ENCODE measurements at places on chromosomes 5 and 9.

- DNase-seq = no peak
These were observed 9.3 kb downstream of the PTGER4 start for GRCh38 chr5:40688996-40689395.

GRCh38 chr9:129677456-129677855 is 12.0 kb downstream of the PRRX2 start:
- DNase-seq = no peak

- DNase-seq = no peak
These were observed 275.7 kb upstream of the KIF2A start for GRCh38 chr5:62030326-62030725.

GRCh38 chr9:77916410-77916819 is 115.2 kb downstream of the GNAQ start:
- no peak for DNase-seq

DNA sequence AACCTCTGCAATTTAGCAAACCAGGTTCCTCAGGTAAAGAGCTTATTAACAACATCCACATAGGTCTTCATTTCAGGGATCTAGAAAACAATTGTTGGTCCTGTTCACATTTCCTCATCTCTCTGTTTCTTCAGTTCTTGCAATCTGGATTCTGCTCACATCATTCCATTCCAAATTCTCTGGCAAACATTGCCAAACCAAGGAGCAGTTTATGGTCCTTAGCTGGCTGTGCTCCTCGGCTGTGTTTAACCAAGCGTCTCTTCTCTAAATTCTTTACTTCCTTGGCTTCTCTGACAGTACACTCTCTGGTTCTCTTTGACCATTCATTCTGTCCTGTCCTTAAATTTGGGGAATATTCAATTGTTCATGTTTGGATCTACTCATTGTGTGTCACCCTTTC is 65.8 kb upstream of the RANBP3L start:
- DNase-seq = no peak

DNA sequence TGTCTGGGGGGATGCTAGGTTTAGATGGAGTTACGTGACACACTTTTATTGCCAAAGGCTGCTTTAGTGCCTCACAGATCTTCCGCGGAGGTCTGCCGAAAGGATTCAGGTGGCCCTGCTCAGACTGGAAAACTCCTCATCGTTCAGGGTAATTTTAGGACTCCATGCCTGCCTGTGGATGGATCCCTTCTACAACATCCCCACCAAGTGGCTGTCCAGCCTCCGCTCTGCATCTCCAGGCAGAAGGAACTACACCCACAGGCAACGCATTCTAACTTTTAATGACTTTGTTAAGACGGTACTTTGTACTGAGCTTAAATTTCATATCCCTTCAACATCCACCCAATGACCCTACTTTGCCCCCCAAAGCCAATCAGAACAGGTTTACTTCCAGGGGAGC is 29.4 kb downstream of the ATPSCKMT start:
- no peak for DNase-seq

DNA sequence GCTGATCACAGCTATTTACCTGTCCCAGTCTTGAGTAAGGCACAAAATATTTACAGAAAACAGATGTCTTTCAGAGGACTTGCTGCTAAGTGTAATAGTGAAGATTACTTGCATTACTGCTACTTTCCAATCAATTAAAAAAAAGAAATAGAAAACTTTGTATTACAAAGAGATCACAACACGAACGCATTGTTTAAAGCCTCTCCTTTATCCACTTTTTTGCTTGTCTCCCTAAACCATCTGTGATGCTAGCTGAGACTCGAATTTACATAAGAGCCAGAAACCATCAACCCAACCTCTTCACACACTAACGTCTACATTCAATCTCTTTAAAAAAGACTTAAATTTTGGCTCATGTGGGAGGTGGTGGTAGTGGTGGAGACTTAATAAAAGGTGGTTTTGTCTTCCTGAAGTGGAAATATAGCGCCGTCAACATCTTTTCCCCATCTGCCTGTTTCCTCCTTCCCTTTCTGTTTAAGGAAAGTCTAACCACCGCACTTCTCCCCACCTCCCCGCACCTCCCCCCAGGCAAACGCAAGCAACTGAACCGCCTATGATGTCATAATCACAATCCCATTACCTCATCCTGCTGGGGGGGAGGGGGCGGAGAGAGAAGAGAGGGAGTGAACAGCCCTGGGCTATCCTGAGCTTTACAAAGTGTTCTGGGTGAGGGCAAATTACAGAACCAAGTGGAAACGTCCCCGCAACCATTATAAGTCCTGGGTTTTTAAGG is 948 bp upstream of the FAM53C start:
- peak; percentile 88 for DNase-seq

- no peak for DNase-seq
These were observed 58.0 kb downstream of the DAP start for GRCh38 chr5:10702911-10703491.

- no peak for DNase-seq
These were observed 86.5 kb downstream of the SREK1 start for GRCh38 chr5:66230551-66230950.

- no peak for DNase-seq
These were observed 18.5 kb downstream of the PAEP start for GRCh38 chr9:135579889-135580660.

DNA sequence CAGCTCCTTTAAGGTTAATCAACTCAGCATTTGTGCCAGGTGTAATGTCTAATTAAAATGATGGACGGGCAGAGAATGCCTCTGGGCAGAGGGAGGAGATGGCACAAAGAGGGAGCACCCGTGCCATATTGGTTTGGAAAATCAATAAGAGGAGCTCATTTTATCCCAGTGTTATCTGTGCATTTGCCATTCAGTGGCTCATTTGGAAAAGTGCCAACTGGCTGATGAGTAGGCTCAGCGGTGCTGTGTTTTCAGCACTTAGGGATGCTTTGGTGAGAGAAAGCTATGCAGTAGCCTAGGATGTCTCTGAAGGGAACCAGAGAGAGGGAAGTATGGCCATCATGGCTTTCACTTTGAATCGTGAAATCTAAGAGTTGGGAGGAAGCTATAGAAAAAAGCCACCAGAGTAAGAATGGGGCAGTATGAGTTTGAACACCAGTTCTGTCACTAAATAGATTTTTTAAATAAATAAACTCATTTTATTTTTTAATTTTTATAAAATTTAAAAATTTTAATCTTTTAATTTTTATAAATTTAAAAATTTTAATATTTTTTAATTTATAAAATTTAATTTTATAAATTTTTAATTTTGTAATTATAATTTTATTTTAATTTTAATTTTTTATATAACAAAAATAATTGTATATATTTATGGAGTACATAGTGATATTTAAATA is 472.8 kb downstream of the BRINP1 start:
- DNase-seq = no peak

Measured in GDM1 (cell line).